Stimulated activated CD8-positive, alpha-beta memory T cell treated with anti-CD3 and anti-CD28 coated beads, Interleukin-12 subunit alpha, Interleukin-12 subunit beta, amount 100 ng/mL, for 1 hour (primary cell): ENCODE measurements at places on chromosomes 6 and 20.

DNA sequence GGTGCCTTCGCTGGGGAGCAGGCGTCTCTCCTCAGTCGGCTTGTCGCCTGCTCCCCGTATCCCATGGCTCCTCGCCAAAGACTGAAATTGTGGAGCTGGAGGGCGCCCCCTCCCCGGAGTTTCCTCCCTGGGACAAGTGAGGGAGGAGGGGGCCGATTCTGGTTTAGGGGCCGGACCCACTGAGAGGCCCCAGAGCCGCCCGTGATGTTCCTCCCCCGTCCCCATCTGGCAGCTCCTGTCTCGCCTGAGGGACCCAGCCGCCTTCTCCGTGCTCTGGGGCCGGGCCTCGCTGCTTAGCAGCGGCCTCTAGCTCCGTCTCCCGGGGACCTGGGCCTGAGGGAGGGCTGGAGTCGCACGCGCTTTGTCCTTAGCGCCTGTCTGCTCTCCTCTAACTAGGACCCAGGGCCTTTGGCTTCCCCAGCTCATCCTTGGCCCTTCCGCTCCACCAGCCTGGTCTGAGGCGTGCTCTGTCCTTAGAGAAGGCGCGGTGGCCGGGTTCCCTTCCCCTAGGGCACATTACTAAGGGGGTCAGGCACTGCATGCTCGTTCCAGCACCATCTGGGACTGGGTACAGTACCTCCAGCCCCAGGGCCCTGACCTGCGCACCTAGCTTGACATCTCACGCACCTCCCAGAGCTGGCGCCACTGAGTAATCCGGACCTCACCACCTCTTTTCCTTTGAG, 29.7 kb downstream of the SLC12A5 start:
- no peak for DNase-seq

DNA sequence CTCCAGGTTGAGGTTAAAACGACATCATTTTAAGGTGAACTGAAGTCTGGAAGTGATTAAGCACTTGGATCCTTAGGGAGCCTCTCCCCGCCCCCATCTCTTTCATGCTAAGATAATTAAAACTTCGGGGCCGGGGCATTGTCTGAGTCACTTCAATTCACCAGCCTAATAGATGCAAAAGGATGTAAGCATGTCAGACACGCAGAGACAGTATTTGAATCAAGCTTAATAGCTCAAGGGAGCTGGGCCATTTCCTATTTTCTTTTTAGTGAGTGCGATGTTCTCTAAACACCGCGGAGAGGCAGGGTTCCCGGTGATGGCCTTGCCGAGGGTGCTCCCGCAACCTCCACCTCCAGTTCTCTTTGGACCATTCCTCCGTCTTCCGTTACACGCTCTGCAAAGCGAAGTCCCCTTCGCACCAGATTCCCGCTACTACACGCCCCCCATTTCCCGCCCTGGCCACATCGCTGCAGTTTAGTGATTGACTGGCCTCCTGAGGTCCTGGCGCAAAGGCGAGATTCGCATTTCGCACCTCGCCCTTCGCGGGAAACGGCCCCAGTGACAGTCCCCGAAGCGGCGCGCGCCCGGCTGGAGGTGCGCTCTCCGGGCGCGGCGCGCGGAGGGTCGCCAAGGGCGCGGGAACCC, 516 bp upstream of the IRF4 start:
- no peak for DNase-seq

GRCh38 chr6:2020909-2021308, 224.5 kb downstream of the GMDS start:
- no peak for DNase-seq

GRCh38 chr6:84432619-84433018, 205.2 kb upstream of the CEP162 start:
- no peak for DNase-seq

DNA sequence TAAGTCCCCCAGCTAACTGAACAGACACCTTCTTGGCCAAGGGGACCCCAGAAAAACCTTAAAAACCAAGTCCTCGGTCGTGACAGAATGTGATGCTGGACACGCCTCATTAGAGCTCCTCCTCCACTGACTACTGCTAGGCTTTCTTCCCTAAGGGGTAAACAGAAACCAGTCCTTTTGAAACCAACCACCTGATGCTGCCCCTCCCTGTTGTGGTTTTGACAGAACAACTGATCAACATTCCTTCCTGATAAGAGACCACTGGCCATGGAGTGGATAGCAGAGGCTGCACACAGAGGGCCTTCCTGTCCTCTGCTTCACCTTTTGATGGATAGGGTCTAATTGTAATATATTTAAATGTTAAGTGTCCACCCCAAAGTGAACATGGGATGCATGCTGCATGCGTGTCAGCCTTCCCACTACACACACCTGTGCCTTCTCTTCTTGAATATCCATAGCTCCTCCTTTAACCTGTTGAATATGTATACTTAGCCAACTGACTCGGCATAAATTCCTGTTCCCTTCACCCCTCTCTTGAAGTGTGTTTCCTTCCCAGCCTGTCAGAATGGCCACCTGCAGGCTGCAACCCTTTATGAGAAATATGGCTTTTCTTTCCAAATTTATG, 27.9 kb upstream of the SLC2A12 start:
- no peak for DNase-seq
